NCI-H69 (cell line): ENCODE measurements at places on chromosomes 3 and 15.

DNA sequence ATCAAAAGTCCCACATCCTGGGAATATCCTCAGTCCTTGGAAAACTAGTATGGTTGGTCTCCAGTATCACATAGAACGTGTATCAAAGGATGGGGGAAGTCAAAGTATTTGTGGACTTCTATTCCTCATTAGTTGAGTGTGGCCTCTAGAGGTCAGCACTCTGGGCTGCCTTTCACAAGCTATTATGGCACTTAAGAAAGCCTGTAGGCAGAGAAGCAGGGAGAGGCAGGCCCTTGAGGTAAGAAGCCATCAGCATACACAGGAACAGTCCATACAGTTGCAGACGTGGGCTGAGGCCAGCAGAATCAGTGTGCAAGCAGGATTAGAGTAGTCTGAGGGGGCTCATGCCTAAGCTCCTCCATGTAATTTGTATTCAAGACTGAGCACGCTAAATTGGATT is 341.7 kb downstream of the CLSTN2 start:
- DNase-seq: peak; percentile 44

DNA sequence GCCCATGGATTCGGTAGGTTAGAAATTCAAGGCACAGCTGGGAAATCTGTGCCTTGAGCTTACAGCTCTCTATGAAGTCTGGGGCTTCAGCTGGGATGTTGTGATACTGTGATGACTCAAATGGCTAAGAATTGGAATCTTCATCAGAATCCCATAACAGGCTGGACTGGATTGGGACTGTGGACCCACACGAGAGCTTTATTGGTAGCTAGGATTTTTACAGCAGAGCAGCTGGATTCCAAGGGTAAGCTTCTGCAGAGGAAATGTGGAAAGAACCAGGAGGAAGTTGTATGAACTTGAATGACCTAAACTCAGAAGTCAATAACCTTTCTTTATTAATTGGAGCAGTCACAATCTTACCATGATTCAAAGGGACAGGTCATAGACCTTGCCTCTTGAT is 1187.1 kb downstream of the ROBO1 start:
- no peak for DNase-seq

- peak; percentile 24 for DNase-seq
Observed at GRCh38 chr3:56962206-56962605, 98.3 kb upstream of the SPATA12 start.

- no peak for DNase-seq
Observed at GRCh38 chr3:174958671-174959328, 99.7 kb downstream of the NAALADL2 start.

GRCh38 chr3:149460117-149460516 is 14.4 kb upstream of the TM4SF4 start:
- DNase-seq: no peak

DNA sequence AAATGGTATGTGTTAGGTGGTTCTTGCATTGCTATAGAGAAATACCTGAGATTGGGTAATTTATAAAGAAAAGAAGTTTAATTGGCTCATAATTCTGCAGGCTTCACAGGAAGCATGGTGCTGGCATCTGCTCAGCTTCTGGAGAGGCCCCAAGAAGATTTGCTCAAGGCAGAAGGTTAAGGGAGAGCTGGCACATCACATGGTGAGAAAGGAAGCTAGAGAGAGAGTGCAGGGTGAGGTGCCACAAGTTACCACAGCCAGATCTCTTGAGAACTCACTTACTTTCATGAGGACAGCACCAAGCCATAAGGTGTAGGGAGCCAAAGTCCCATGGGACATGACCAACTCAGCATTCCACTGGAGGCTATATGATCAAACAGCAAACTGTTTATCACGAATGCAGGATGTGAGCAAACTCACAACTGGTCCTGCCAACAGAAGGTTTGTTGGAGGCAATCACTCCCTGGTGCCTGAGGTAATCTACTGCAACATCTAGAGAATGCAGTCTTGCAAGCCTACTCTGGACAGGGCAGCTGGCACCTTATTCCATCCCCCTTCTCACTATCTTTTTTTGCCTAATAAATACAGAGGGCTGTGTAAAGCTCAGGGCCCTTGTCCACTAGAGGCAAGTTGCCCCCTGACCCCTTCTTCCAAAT is 28.1 kb upstream of the CCR2 start:
- no peak for DNase-seq

GRCh38 chr3:34022147-34022546 is 223.7 kb downstream of the PDCD6IP start:
- no peak for DNase-seq

DNA sequence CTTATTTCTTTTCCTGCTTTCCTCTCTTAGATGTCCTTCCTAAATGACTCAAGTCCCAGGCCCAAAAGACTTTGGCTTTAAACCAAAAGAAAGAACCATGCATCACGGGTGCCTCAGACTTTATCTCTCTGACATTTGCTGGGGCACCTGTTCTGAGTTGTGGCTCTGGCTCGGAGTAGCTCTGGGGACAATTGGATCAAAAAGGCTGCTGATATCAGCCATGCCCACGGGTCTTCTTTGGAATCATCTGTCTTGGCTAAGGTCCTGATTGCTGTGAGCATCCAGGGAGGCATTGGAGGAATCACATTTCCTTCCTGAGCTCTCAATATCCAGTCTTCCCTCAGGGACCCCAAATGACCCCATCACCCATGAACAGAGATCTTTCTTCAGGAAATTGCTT is 59.9 kb downstream of the CLSTN2 start:
- no peak for DNase-seq
